ENCODE measurements at places on chromosomes 2 and 18.
A peak's percentile ranks its signal among the peaks of the same experiment; 100 is the strongest.

DNA sequence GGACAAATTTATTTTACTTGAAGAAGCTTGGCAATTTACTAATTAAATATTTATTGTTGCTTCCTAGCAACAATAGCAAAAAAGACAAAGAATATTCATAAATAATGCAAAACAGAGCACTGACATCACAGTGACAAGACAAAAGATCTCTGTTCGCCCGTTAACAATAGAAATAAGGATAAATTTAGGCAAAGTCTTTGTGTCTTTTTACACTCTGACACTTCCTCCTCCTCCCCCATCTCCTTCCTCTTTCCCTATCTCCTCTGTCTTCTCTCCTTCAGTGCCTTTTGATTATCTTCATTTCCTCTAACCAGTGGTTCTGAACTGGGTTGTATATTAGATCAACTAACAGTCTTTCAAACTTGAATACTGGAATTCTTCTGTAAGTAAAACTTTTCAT, 808.4 kb downstream of the ERBB4 start:
- DNase-seq: no peak

- DNase-seq: no peak
Observed at GRCh38 chr18:44815108-44815507, 134.4 kb downstream of the SETBP1 start.

GRCh38 chr2:1650085-1650872, 94.0 kb downstream of the PXDN start:
- DNase-seq: no peak

- DNase-seq: no peak
Observed at GRCh38 chr2:159209341-159210306, 76.9 kb downstream of the WDSUB1 start.

- DNase-seq: peak; percentile 84
Observed at GRCh38 chr2:160427629-160428404, 65.8 kb downstream of the RBMS1 start.

- no peak for DNase-seq
Observed at GRCh38 chr2:207072571-207072970, 93.2 kb downstream of the KLF7 start.

GRCh38 chr2:29918941-29919340, 2.4 kb downstream of the ALK start:
- no peak for DNase-seq

- no peak for DNase-seq
Observed at GRCh38 chr2:158184001-158184400, 82.3 kb downstream of the UPP2 start.

DNA sequence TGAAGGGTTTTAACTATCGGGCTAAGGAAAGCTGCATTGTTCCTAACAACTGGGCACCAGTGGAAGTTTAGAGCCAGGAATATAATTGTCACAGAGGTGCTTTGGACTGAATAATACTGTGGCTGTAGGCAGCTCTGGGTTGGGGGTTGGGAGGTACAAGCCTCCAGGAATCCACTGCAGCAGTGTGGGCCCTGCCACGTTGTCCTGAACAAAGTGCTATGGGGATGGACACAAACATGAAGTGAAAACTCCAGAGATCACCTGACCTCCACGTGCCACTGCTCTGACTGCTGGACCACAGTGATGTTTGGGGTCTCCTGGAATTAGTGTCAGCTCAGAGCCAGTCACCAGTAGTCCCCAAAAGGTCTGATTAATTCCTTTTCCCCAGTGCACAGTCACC, 110.9 kb downstream of the BCL2 start:
- DNase-seq: no peak

GRCh38 chr2:20929721-20930120, 106.8 kb upstream of the LDAH start:
- no peak for DNase-seq

- DNase-seq: no peak
Observed at GRCh38 chr2:181836583-181836982, 54.9 kb upstream of the ITPRID2 start.

DNA sequence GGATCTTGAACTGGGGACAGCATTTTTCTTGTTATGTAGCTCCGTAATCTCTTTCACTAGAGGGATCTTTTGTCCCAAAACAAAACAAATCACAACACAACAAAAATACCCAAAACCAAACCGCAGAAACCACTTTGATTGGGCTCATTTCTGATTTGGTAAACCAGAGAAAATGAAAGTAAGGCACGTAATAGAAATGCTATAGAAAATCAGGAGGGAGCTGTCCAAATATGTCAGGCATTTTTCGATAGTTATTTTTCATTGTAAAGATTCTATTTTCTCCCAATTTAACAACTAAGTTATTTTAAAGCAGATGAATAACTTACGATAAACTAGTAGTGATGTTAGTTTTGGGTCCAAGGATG, 406.5 kb downstream of the XIRP2 start:
- no peak for DNase-seq
